Cortex of kidney (tissue), 1 donor: ENCODE measurements at places on chromosomes 1 and 21.

GRCh38 chr1:214694769-214695168 lies 91.8 kb downstream of the CENPF start:
- DNase-seq = no peak

DNA sequence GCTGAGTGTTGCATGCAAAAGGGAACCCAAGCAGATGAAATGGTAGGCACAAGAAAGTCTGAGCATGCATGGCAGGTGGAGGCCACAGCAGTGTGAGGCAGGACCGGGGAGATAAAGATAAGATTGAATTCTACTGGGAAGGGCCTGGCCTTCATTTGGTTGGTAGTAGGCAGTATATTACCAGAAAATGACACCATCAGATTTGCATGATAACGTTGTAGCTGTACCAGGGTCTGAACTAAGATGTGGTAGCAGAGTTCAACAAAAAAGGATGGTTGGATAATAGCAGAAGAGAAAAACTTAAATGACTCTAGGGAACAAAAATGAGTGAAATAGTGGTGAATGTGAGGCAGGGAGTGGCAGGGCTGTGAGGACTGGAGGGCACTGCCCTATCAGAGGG lies 75.6 kb upstream of the DNAJC6 start:
- DNase-seq = no peak

DNA sequence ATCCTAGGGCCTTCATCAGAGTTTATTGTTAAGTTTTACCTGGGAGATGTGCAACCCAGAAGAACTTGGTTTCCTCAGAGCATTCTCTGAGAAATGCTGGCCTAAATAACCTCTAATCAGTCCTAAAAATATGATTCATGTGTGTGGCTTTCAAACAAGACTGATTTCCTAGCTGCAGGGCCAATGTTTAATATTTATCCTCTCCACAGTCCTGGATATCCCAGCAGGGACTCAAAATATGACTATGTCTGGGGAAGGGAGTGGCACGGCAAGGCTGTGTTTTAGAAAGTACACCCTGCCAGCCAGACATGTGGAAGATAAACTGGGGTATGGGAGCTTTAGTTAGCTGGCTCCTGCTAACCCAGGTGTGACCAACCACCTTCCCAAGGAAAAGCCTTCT lies 26.3 kb downstream of the PLPP3 start:
- DNase-seq = no peak

DNA sequence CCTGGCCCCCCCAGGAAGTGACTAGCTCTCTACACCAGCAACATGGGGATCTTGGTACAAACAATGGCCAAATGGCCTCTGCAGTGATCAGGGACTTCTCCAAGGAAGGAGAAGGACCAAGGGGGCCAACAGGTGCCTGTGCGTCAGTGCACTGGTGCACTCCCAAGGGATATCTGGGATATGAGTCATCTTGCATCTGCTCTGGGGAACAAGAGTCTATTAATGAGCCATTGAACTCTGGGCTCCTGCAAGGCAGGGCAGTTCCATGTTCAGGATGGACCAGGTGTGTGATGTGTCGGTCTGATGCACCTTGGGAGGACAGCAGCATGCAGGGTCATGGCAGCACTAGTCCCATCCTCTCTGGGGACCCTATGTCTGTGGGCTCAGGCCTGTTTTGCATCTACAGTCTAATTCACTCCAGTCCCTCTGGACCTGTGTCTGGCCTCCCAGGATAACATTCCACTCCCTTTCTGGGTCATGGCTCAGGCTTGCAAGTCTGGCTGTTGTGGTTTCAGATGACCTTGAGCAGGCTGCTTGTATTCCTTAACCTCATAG lies 125.3 kb downstream of the TRABD2B start:
- DNase-seq = no peak

GRCh38 chr1:50262436-50262835 lies 153.7 kb downstream of the ELAVL4 start:
- no peak for DNase-seq

DNA sequence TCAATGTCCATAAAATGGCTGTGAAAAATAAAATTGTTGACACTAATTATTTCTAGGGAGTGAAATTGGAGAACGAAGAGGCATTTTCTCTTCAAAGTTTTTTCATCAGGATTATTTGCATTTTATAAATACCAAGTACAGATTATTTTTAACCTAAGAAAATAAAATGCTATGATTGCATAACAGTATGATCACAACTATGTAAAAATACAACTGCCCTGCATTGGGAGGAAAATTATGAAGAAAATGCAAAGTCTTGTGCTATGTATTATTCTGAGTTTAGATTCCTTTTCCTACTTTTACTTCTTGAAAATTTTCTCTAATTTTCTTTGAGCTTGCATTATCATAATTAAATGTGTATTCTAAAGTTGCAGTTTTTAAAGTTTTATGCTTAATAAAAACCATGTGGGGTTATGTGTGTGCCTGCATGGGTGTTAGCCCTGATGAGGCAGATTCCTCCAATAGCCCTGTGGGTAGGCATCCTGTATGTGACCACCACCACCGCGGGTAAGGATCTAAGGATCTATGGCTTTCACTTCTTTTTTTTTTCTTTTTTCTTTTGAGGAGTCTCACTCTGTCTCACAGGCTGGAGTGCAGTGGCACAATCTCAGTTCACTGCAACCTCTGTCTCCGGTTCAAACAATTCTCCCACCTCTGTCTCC lies 24.7 kb downstream of the STX6 start:
- DNase-seq = no peak

DNA sequence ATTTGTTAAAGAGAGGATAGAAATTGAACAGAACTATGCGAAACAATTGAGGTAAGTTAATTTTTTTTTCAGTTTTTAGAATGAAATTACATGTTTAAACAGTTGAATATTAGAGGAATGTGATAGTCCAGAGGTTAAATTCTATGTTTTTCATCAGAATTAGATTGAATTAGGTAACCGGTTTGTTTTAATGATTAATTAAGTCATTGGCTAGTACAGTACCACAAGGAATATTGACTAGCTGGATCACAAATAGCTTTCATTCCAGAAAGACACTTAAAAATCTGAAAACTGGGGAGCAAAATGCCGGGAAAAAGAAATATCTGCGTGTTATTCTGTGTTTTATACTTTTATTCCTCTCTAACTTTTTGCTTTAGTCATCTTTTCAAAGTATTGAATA lies 51.6 kb downstream of the FNBP1L start:
- no peak for DNase-seq

- DNase-seq = no peak
Observed at GRCh38 chr1:243596431-243597062, 253.5 kb downstream of the AKT3 start.

- DNase-seq = no peak
Observed at GRCh38 chr21:33396436-33396835, 6.8 kb upstream of the IFNGR2 start.

DNA sequence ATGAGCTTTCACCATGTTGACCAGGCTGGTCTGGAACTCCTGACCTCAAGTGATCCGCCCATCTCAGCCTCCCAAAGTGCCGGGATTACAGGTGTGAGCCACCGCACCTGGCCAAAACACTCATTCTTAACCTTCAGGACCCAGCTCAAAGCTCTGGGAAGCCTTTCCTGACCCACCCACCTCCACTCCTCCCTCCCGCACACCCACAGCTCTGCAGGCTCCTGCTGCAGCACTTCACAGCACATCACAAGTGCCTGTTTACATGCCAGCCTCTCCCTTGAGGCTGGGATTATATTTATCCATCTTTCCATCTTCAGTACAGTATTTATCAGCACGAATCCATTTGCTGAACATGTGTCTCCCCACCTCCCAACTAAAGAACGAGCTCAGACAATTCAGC lies 14.9 kb downstream of the SLC9A1 start:
- DNase-seq = no peak

- DNase-seq = no peak
Observed at GRCh38 chr1:229309074-229309473, 33.8 kb downstream of the CCSAP start.

DNA sequence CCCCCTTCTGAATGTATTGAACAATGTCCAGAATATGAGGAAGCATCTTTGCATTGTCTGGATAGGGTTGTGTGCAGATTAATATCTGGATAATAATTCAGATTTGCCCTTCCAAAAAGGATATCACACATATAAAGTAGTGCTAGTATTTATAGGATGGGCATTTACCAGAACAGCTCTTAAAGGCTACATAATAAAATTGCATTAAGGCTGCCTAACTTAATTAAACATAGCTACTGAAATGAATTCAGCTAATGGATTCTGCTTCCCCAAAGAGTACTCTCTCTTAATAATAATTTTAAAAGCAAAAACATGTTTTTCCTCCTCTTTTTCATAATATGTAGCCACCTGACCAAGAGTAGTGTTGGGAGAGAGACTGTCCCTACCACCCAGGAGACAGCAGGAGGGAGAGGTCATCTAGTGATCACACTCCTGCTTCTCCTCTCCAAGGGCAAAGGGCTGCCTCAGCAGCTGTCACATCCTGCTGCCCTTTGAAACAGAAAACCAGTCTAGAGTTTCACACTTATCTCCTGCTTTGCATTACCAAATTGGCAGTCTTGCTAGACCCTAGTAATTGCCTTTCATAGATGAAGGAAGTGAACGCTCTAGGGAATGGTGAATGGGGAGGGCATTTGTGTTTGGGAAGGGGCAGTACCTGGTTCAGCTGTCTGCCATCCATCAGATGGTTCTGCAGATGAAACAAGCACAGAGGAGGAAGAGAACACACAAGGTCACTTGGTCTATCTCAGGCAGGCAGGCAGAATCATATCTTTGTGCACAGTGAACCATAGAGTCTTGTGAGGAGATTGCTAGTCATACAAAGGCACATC lies 29.3 kb upstream of the DDAH1 start:
- DNase-seq = no peak

DNA sequence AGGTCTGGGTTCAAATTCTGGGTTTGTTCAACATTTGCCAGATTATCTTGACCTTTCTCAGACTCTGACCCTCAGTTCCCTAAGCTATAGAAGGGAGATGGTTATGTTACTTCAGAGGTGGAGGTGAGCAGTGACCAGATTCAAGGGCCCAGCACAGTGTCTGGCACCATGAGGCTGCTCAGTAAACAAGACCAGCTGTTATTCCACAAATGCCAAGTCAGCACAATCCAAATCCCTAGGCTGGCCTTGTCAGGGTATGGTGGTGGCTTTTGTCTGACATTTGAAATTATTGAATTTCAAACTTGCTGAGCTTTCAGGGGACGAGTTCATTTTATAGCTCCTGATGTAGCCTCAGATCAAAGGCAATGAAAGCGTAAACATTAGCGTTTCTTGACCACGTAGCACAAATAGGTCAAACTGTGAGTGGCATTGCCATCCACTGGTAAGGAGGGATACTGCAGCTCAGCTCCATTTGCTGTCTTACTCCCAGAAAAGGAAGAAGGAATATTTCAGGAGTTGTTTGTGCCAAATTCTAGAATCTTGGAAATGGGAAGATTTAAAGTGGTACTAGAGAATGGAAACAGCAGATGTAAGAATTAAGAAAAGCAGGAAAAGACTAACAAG lies 94.3 kb upstream of the EDN2 start:
- DNase-seq = no peak

GRCh38 chr21:38067086-38067739 lies 151.0 kb upstream of the KCNJ6 start:
- no peak for DNase-seq

- DNase-seq = no peak
Observed at GRCh38 chr1:115067161-115067859, 22.0 kb downstream of the TSPAN2 start.

DNA sequence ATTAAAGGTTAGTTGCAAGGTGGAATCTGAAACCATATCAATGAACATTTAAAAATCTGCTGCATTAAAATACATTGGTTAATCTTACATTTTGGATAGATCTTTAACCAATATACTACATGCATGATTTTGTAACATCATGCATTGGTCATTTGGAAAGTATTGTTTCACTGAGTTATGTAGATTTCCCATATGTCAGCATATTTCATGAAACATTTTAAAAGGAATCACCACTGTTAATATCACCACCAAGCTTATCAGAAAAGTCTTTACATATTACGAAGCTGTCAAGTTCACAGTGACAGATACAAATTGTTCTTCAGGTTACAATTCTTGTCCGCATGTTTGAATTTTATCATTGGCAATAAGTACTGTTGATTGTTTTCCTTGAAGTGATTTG lies 89.9 kb upstream of the ADGRL2 start:
- no peak for DNase-seq

- no peak for DNase-seq
Observed at GRCh38 chr1:155064111-155064831, 731 bp downstream of the EFNA4 start.

- no peak for DNase-seq
Observed at GRCh38 chr1:158087320-158087927, 93.3 kb upstream of the CD1D start.

DNA sequence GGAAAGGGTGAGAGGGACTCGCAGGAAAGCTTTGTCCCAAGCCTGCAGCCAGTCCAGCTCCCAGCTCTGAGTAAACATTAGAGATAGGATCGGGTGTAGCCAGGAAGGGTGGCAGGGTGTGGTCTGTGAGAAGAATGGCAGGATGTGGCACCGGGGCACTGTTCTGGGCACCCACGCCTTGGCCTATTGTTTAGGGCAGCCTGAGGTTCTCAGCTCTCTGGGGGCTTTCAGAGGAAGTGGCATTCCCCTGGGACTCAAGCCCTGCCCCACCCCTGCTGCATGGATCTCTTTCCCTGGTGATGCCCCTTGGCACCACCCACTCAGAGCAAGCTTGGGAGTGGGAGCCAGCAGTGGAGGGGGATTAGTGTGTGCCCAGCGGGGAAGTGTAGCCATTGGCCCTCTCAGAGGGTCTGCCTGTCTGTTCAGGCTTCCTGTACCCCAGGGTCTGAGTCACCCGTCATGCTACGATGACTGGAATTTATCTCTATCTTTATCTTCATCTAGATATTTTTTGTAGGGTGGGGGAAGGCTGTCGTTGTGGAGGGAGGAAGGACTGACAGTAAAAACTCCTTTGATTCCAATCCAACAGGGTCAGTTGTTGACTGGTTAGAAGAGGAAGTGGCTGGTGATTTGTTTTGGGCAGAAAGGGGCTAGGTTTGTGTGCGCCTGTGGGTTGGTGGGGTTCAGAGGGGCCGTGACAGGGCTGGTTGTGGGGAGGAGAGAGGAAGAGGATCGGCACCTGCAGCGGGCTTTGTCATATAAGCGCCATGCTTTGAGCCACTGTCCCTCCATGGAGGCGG lies 31.6 kb downstream of the SOX13 start:
- no peak for DNase-seq
